ENCODE measurements at places on chromosomes 7 and 10.

GRCh38 chr7:135980665-135981180, 3.6 kb upstream of the MTPN start:
- DNase-seq = no peak

- no peak for DNase-seq
These were observed 733.9 kb upstream of the SORCS1 start for GRCh38 chr10:107898392-107898791.

GRCh38 chr7:14973712-14974428, 71.3 kb upstream of the DGKB start:
- no peak for DNase-seq

DNA sequence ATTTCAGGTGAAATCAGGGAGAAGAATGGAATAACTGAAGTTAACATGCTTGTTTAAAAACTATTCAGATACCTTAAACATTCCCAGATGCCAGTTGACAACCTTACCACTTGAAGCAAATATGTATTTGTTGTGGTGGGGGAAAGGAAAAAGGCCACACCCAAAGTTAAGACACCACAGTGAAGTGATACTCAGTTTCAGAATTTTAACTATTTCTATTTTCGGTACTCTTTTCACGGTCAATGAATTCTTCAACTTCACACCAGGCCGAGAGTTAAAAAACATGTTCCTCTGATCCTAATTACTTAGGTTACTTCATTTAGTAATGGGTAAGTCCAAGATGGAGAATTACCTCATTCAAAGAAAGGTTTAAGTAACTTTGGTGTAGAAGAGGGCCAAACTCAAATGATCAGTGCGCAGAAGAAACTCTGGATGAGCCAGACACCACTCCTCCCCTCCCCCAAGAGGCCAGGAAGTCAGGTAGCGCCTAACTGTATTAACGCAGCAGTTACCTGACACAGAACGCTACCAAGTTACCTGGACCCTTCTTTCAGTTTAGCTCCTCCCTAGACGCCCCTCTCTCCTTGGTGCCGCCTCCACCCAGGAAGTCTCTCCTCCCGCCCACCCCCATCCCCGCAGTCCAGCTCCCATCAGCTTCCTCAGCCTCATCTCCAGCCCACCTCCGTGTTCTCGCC, 700 bp downstream of the MTPN start:
- DNase-seq = no peak

- peak; percentile 12 for DNase-seq
These were observed 6.4 kb downstream of the SPOCK2 start for GRCh38 chr10:72081772-72082590.

- DNase-seq = no peak
These were observed 163.1 kb upstream of the PLXNA4 start for GRCh38 chr7:132739271-132739955.

DNA sequence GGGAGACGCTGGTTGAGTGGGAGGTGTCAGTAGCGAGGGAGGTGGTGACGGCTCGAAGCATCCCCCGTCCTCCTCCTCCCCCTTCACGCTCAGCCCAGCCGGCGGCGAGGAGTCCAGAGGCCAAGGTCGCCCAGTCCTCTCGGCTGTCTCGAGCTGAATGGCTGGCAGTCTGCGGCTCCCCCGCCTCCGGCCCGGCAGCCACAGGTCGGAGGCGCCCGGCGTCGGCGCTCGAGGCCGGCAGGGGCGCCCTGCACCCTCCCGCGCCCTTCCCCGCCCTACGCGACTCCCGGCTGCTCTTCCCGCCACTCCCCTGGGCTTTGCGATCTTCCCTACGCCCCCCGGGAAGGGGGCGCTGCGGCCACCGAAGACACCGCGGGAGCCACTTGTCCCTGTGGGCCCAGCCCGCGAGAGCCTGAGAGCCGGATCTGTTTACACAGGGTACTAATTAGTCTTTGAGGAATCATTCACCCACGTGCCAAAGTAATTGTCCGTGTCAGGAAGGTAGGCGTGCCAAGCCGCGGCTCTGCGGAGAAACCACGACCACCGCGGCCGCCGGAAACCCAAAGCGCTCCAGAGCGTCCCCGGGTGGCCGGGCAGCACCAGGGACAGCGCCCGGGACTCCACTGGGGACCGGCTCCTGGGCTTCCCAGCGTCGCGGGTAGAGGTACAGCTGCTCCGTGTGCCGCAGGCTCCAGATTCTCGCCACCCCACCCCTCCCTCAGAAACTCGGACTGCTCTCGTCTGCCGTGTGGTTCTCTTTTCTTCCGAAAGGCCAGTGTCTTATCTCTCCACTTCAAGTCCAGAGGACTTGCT, at the start of gene NXPH1:
Gene NXPH1, plus strand, starts transcription at position 133 of the 813 bp plus-strand sequence.
- DNase-seq = peak; percentile 34

DNA sequence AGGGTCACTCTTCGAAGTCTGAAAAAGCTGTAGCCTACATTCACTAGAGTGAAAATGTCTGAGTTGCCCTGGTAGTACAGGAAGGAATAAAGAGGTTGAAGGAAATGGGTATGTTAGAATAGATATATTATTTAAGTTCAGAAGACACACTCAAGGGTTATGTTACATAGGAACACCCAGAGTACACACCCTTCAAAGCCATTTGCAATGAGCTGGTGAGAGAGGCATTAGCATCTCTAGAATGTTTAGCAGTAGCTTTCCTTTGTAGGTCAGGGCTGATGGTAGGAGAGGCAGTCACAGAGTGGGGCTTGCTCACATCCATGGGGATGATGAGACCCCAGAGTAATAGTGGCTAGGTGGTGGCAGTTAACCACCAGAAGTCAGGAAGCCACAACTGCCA, 221.2 kb downstream of the SLC25A13 start:
- DNase-seq = no peak

DNA sequence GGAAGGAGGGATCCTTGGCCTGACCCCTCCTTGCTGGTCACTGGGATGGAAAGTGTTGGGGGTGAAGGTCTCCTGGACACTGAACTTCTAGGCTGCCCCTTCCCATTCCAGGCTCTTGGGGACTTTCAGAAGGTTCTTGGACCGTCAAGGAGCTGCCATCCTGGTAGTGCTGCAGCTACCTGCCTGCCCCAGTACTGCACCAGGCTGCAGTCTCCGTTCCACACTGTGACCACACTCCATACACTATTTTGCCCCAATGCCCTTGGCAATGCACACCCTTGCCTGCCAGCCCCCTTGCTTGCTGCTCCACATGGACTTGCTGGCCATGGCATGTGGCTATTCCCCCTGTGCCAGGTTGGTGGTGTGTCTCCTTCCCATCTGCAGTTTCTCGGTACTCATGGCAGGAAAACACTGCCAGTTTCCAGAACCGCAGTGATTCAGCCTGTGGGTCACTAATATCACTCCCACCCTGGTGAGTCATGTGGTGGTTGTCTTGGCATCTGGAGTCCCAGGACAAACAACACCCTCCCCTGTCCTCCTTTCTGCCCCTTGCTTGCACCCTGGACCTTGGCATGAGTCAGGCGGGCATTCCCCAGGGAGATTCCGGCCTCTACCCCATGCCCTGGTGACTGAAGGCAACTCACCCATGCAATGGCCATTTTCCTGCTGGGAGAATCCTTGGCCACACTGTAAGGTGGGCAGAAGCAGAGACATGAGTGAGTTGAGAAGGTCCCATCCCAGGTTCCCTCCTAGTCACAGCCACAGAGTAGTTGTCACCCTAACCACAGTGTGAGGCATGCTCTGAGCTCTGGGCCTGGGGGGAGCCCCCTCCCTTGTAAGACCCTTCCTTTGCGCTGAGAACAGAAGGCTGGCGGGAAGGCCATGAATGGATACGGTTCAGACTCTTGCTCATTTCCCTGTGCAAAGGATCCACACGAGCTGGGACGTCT, 32.8 kb downstream of the GOLGA7B start:
- no peak for DNase-seq

GRCh38 chr10:22853906-22854447, 73.9 kb upstream of the ARMC3 start:
- no peak for DNase-seq

- DNase-seq = no peak
These were observed 212.2 kb downstream of the FAM107B start for GRCh38 chr10:14562218-14563075.

DNA sequence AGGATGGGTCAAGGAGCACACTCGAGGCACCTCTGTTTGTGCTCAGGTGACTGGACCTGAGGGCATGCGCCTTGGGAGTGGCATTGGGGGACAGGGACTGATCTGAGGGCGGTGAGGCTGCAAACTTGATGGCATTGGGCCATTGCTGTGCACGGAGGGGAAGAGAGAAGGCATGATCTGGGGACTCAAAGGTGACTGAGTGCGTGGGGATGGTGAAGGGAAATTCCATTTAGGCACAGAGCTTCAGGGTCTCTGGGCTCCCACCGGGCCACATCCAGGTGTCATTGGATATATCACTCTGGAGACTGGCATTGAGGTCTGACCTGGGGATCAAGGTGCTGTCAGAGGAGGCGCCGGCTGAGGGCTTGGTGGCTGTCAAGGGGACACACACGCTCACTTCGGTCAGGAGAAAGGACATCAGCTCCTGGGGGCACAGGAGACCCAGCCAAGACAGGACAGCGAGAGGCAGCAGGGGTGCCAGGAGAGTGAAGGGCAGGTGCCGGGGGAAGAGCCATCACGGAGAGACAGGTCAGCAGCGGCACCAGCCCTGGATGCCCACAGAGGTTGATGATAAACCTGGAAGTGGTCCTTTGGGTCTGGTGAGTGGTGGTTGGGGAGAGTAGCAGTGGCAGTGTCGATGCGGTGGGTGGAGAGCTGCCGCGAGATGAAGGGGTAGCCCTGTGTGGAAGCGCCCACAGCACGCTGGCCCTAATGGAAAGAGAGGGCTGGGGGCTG, 5.5 kb downstream of the ADCK2 start:
- DNase-seq = no peak

GRCh38 chr7:2893411-2893861, 49.3 kb upstream of the GNA12 start:
- DNase-seq = no peak

- no peak for DNase-seq
These were observed 493.4 kb upstream of the ZMIZ1 start for GRCh38 chr10:78575400-78575799.

GRCh38 chr7:105325216-105325904, 63.4 kb downstream of the SRPK2 start:
- no peak for DNase-seq

DNA sequence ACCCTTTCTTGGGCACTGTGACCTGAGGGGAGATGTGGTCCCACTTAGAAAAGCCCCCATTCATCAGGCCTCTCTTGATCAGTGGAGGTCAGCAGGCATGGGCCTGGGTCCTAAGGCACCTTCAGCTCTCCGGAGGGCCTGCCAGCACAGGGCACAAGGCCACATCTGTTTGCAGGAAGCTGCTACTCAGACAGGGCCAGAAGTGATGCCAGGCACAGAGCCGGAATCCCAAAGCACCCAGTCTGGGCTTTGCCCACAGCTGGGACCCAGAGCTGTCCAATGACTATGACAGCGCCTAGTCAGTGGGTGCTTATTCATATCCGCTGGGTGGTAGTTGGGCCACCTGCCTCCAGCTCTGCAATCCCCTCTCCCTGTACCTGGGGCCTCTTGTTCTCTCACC, 63.2 kb upstream of the ELN start:
- no peak for DNase-seq

DNA sequence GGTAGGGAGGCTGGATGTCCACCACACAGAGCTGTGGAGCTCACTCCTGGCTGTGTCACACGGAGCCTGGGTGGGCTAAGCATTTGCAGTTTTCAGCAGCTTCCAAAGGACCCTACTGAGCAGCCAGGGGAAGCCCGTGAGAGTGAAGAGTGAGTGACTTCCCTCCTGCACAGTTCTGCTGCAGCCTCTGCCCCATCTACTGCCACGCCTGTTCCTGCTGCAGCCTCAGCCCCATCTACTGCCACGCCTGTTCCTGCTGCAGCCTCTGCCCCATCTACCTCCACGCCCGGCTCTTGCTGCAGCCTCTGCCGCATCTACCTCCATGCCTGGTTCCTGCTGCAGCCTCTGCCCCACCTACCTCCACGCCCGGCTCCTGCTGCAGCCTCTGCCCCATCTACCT, 12.2 kb downstream of the ADAM8 start:
- DNase-seq = no peak

DNA sequence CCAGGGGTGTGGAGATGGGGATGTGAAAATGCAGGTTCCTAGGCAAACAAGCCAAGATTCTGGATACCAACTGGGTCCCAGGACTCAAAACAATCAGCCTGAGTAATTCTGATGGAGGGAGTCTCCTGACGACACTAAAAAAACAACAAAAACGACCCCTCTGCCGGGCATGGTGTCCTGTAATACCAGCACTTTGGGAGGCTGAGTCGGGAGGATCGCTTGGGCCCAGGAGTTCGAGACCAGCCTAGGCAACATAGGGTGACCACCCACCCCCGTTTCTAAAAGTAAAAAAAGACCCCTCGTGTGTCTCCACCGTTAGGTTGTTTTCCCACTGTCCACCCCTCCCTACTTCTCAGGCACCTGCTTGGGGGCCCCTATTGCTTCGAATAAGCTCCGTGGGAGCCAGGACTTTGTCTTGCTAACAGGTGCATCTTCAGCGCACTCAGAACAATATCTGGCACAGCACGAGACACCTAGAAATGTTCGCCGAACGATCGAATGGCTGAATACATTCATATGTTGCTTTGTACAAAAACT, 743 bp upstream of the NRF1 start:
- DNase-seq = no peak

DNA sequence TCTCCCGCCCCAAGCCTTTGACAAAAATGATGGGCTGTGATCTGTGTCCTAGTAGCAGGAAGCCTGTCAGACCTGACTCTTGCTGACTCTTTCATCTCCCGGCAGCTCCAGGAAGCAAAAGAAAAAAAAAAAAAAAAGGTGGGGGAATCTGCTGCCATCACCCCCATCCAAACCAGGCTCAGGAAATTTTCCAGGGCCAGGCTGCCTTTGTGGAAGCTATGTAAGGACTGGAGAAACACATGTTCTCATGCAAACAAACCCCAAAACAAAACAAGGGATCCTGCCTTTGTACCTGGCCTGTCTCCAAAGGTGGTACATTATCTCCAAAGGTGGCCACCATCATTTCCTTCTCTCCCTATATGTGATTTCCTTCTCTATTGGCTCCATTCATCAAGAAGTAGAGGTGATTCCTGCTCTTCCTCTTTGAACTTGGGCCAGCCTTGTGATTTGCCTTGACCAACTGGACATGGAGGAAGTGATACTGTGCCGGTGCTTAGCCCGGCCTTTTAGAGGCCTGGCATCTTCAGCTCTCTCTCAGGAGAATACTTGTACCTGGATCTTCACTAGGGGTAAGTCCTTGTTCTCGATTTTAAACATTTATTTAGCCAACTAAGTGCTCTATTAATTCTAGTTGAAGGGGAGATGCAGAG, 192.2 kb upstream of the SVIL start:
- DNase-seq = no peak

DNA sequence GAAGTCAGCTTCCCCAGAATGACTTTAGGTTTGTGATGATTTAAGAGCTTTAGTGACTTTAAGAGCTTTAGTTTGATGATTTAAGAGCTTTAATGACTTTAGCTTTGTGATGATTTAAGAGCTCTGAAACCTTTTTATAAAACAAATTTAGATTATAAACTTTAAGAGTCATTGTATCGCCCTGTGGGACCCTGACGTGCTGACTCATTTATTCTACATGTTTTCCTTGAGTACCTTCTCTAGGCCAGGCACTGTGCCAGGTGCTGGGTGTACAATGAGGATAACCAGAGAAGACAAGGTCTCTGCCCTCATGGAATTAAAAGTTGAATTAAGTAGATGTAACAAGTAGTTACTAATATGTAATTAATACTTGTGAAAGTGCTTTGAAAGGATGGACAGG, 45.4 kb downstream of the CNNM1 start:
- no peak for DNase-seq

GRCh38 chr7:98228801-98229200, 17.6 kb downstream of the BHLHA15 start:
- no peak for DNase-seq

Data from GM12892 (cell line).